ENCODE measurements at places on chromosomes 2 and 18.

- DNase-seq: no peak
Measured at GRCh38 chr2:113851640-113852039, 38.2 kb upstream of the ACTR3 start.

DNA sequence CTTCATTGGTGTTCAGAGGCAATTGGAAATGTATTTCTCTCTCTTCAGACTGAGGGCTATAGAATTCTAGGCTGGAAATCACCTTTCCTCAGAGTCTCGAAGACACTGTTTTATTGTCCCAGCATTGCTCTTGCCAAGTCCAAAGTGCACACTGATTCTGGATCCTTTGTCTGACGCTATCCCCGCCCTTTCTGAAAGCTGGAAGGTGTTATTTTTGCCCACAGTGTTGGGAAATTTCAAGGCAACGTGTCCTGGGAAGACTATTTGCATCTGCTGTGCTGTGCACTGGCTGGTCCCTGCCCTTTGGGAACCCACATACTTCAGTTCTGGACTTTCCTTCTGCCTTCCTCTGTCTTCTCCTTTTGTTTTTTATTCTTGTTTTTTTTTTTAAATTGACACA is 190.8 kb downstream of the SH3BP4 start:
- DNase-seq: no peak

DNA sequence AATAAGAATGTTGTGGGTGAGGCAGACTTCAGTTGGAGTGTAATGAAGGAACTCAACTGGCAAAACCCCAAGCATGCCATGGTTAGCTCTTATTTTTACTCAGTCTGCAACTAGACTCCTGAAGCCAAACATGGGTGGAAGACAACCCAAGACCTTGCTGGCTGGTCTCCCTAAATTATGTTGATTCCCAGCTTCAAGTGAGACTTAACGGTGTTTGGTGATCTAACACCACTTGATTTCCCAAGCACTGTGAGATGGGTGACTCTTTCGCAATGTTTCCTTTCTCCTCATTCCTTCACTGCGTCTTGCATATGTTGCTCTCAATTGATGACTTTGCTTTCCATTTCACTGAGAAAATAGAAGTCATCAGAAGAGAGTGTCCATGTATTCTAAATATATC is 693.1 kb downstream of the DCC start:
- DNase-seq: no peak

DNA sequence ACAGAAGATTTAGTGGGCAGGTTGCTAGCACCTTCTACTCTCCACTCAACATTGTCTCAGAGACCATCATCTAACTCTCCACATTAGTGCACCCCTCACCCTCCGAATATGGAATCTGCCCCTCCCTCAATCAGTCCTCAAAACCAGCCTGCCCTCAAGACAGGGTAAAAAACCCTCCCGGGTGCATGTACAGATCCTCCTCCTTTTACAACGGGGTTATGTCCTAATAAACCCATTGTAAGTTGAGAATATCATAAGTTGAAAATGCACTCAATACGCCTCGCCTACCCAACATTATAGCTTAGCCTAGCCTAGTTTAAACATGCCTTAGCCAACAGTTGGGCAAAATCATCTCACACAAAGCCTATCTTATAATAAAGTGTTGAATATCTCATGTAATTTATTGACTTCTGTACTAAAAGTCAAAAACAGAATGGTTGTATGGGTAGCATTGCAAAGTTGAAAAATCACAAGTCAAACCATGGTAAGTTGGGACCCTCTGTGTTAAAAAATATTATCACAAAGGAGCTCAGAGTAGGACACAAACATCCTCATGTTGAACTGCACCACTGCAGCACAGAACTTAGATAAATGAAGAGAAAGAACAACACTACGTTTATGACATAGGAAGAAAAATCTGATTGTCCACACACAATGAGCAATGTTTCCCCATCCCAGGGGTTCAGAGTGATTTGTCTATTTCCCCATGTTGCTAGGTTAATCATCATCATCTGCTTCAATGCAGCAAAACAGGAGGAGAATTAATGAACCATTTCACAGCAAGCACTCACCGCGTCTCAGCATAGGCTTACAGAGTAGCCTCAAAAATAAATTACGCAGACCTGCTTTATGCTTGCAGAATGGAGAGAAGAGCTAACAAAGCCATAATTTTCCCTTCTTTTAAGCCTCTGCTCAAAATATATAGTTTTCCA is 184.1 kb upstream of the ARL4C start:
- no peak for DNase-seq

- no peak for DNase-seq
Measured at GRCh38 chr2:152200101-152200500, 24.5 kb upstream of the STAM2 start.

DNA sequence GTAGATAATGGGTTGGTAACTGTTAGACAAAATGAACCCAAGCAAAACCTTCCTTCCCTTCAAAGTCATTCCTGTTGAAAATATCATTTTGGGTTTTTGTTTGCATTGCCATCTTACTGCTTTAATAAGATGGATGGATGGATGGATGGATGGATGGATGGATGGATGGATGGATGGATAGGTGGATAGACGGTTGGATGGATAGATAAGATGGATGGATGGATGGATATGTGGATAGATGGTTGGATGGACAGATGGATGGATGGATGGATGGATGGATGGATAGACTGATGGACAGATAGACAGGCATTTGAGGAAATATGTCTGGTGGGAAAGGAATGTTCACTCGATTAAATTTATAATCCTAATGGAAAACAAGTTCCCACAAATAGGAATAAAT is 133.2 kb downstream of the COL4A4 start:
- DNase-seq: no peak

- DNase-seq: no peak
Measured at GRCh38 chr2:230473378-230473777, 57.4 kb downstream of the SP100 start.

DNA sequence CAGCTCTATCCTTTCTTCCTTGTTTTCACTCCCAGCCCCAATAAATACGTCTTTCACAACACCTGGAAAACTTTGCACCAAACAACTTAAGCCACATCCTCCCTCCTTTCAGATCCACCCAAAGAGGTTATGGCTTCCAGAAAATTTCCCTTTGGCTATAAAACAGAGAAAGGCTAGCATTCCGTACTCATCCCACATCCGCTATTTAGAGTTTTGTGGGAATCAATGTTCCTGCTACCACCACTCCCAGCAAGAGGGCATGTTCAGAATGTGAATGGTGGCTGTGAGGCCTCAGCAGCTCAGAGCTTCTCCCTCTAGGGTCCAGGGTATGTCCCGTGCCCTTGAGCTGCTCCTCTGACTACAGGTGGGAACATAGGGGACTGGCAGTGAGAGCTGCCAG is 214.6 kb downstream of the NCK2 start:
- no peak for DNase-seq

DNA sequence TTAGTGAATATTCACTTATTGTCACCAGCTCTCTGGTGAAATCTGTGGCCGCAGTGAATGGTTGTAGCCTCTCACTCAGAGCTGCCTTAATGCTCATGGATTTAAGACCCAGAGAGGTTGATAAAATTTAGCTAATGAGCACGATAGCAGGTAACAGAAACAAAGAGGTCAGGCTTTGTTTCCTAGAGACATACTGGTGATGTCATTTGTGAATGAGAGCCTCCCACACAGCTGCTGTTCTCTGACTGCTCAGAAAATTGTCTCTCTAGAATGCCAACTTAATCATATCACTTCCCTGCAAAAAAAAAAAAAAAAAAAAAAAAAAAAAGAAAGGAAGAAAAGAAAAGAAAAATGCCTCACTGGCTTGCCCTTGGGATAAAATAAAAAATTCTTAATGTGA is 411.7 kb upstream of the MYT1L start:
- DNase-seq: no peak

GRCh38 chr2:223470602-223471001 is 131.6 kb downstream of the SCG2 start:
- DNase-seq: no peak

DNA sequence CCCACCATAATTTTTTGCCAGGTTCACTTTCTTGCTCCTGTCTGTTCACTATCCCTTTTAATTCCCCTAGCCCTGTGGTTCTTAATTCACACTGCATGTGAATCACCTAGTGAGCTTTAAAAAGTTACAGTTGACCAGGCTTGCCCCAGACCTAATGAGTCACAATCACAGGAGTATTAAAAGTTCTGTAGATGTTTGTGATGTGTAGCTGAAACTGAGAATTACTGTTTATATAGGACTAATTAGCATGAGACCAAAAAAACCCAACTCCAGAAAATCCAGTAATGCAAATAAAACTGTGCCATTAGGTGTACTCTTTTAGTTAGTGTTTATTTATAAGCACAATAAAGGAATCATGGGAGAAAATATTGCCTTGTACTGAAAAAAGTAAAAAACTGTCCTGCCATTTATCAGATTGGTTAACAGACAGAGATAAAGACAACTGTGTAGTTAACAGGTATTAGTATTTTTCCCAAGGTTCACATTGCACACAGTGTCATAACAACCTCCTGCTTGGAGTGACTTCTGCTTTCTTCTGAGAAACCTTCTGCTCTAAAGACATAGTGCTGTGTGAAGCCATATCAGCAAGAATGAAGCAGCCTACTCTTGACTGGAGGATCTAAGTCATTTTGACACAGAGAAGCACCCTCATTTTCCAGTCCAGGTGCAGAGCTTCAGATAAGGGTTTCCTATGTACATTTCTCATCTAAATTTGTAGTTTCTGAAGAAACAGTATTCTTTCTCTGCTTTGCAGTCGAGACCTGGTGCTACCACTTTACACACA is 39.0 kb downstream of the VAPA start:
- DNase-seq: no peak

GRCh38 chr2:159542101-159542500 is 74.2 kb downstream of the BAZ2B start:
- DNase-seq: no peak

DNA sequence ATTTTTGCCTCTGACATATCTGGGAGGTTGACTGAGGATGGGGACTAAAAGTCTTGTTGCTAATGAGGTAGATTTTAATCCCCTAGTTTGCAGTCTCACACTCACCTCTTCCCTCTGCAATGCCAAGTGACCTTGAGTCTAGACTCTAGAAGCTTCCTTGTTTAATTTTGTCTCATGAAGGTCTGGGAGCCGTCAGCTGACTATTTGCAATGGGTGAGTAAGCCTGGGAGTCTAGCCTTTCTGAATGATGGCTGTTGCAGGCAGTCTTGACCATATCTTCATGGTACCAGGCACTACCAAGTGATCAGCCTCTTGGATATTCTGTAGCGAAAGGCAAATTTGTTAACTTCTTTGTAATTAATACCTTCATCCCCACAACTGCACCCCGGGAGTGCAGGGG is 61.2 kb downstream of the ARHGAP15 start:
- DNase-seq: no peak

GRCh38 chr2:200089756-200090109 is 134.4 kb downstream of the MAIP1 start:
- no peak for DNase-seq

DNA sequence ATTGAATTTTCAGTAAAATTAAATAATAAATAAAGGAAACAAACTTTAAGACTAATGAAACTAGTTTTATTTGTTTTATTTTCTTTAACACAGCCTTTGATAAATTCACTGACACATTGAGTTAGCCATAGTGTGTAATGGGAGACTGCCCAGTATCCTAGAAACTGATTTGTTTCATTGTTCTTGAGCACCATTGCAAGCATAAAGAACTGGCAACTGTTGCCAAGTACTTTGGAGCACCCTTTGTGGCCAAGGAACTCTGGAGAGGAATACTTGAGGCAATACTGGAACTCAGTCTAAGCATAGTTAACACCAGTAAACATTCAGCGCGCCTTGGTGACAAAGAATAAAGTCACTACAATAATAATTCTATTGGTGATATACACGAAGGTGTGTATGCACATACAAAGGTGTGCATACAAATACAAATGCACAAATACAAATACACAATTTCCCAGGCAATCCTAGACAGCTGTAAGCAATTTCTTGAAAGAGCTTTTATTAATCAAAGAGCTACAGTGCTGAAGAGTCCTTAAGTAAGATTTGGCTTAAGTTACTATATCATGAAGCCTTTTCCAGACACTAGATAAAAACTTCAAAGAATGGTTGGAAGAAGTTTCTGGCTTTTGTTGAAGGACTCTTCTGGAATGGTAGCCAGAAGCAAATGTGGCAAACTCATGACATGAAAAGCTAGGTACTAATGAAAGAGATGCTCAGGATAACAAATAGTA is 1371.2 kb downstream of the LRP1B start:
- no peak for DNase-seq

DNA sequence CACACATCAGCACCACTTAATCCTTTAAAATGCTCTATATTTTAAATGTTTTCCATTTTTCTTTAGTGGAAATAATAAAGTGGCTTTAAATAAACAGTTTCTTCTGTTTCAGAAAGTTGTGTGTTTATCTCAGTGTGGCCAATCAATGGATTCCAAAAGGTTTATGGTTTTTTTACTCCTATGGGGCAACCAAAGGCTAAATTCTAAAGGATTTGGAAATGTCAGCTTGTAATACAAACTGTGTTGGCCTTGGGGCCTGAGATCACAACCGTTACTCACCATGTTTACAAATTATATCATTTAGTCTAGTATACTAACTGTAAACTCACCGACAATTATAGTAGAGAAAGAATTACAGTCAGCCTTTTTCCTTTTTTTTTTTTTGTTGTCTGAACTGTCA is 827.2 kb downstream of the EPHA4 start:
- no peak for DNase-seq

GRCh38 chr18:70494524-70494923 is 205.7 kb downstream of the SOCS6 start:
- DNase-seq: no peak
